ENCODE measurements at places on chromosomes 7 and 10. TPM values are rescaled to one million over a fixed set of nuclear protein-coding genes. Genes with fewer than 3 reads are reported as not detected.
A peak's percentile ranks its signal among the peaks of the same experiment; 100 is the strongest.

GRCh38 chr7:45026984-45027773 lies 27.2 kb downstream of the CCM2 start:
- peak; percentile 79 for DNase-seq

DNA sequence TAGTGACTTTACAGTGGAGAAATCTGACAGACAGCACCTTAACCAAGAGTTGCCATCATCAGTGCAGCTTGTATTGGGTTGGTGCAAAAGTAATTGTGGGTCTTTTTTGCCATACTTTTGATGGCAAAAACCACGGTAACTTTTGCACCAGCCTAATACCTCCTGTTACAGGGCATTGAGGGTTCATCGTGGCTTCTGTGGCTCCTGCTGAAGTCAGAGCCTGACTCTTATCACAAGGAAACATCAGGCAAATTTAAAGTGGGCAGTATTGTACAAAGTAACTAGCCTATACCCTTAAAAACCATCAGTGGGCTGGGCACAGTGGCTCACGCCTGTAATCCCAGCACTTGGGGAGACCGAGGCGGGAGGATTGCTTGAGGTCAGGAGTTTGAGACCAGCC lies 117.4 kb downstream of the HECW1 start:
- no peak for DNase-seq

DNA sequence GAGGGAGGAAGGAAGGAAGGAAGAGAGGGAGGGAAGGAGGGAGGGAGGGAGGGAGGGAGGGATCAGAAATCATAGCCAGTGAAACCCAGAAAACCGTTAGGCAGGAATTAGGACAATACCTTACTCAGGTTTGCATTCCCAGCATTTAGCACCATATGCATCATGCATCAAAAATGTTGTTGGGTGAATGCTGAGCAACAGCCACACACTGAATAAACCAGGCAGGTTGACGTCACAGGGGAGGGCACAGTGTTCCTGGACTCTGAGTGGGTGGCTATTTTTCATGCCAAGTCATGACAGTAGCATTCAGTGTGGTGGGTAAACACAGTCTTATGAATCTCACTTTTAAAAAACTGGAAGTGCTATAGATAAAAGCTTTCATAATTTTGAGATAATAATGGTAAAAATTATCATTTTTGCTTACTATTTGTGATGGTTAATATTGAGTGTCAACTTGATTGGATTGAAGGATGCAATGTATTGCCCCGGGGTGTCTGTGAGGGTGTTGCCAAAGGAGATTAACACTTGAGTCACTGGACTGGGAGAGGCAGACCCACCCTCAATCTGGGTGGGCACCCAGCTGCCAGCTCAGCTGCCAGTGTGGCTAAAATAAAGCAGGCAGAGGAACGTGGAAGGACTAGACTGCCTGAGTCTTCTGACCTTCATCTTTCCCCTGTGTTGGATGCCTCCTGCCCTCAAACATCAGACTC lies 199.1 kb upstream of the PRKCQ start:
- peak; percentile 99 for DNase-seq

Gene ACTL6B
- not detected for polyA plus RNA-seq
